Activated naive CD8-positive, alpha-beta T cell treated with anti-CD3 and anti-CD28 coated beads, Interleukin-2, amount 10 ng/mL, durations not matched to agents 7 days and 5 days (primary cell): ENCODE measurements at places on chromosomes 7 and 10. TPM values are rescaled to one million over a fixed set of nuclear protein-coding genes. Genes with fewer than 3 reads are reported as not detected.

FFAR4 gene
- total RNA-seq: not detected

GATA3 gene
- total RNA-seq: 49.1 TPM

CHRM2 gene
- not detected for total RNA-seq

PRKAR2B gene
- total RNA-seq: 1.4 TPM

C1QL3 gene
- not detected for total RNA-seq

TMEM176A gene
- total RNA-seq: 0.54 TPM

CPN1 gene
- not detected for total RNA-seq

DLX5 gene
- not detected for total RNA-seq

EFCAB10 gene
- not detected for total RNA-seq

CUX1 gene
- total RNA-seq: 37.6 TPM

CNTNAP2 gene
- not detected for total RNA-seq

FOXP2 gene
- not detected for total RNA-seq

GTF2IRD1 gene
- total RNA-seq: 0.34 TPM

ADCYAP1R1 gene
- not detected for total RNA-seq

IQUB gene
- not detected for total RNA-seq

PALD1 gene
- total RNA-seq: 1.1 TPM

SEMA3A gene
- 3.2 TPM for total RNA-seq

ANXA8 gene
- 0.19 TPM for total RNA-seq

LANCL2 gene
- total RNA-seq: 6.6 TPM

ZYX gene
- total RNA-seq: 200 TPM

SMKR1 gene
- total RNA-seq: 2.1 TPM

GALNT17 gene
- total RNA-seq: not detected

CCDC71L gene
- 20.5 TPM for total RNA-seq

RTKN2 gene
- 4.1 TPM for total RNA-seq

TRIM50 gene
- total RNA-seq: not detected

KCNK18 gene
- total RNA-seq: not detected

SLIT1 gene
- 0.37 TPM for total RNA-seq

SRRM3 gene
- not detected for total RNA-seq

UCN3 gene
- total RNA-seq: not detected

COL28A1 gene
- total RNA-seq: not detected

ADCY1 gene
- 0.03 TPM for total RNA-seq

HABP2 gene
- total RNA-seq: not detected

DUSP5 gene
- total RNA-seq: 24.3 TPM

SPAM1 gene
- not detected for total RNA-seq

SUN3 gene
- not detected for total RNA-seq

APBB1IP gene
- total RNA-seq: 88.7 TPM

DRGX gene
- total RNA-seq: not detected

ZNF511 gene
- 44.5 TPM for total RNA-seq
